ENCODE measurements at places on chromosomes 5 and 9.

- DNase-seq = no peak
These were observed 345.7 kb upstream of the PCSK5 start for GRCh38 chr9:75544815-75545214.

DNA sequence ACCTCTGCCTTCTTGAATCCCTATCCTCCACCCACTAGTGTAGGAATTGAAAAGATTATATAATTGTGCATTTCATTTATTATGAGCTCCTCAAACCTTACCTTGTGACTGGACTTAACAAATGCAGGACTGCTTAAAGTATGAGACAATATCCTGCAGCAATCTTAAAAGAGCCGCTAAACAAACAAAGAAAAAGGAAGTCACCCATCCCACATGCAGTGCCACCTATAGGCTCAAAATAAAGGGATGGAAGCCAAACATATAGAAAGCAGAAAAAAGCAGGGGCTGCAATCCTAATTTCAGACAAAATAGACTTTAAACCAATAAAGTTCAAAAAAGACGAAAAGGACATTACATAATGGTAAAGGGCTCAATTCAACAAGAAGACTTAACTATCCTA is 8.7 kb downstream of the PCAT7 start:
- DNase-seq = no peak

DNA sequence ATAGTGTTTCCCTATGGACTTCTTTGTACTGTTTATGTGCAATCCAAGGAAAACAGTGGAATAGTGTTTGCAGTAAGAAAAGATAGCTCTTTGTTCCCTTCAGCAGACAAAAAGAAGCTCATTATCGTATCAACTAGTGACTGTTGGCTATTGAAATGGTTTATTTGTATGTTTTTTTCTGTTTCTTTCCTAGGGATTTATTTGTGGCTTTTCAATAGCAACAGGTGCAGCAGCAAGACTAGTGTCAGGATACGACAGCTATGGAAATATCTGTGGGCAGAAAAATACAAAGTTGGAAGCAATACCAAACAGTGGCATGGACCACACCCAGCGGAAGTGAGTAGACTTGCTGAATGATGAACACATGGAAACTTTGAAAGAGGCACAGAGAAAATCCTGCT is 65.1 kb downstream of the SLC44A1 start:
- DNase-seq = no peak

DNA sequence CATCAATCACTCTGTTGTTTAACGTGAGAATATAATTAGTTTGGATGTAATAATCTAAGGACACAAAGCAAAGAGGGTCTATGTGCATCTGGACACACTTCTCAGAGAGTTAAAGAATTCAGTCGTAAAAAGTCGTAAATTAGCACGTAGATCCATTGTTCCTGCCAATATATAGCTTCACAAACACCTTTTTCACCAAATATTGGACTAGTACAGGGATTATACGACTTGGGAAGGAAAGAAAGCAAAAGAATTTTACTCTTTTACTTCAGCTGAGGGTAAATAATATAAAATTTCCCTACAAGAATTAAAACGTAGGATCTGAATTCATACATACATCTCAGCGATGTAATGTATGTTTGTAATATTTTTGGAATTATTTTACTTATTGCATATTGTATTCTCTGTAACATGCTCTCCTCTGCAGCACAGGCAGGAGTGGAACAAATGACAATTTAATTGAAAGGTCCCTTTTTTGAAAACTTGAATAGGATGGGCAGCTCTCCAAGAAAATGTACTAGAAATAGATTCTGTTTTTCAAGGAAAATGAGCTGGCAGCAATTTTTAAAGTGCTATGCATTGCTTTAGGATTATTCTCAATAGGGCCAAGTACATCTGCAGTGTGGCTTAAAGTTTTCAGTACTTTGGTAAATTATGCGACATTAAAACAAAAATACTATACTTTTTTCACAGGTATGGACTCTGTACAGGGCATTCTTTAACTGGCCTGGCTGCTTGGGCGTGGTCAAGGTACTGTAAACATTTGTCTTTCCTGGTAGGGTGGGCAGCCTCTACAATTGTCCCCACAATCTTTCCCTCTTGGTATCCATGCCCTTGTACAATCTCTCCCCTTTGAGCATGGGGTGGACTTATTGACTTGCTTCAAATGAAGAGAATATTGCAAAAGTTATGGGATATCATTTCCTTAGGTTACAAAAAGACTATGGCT is 39.7 kb upstream of the HSD17B4 start:
- DNase-seq = no peak

GRCh38 chr5:113140837-113141671 is 164.5 kb downstream of the DCP2 start:
- DNase-seq = no peak

- DNase-seq = no peak
These were observed 661 bp downstream of the PDCL start for GRCh38 chr9:122827761-122828093.

GRCh38 chr9:70805949-70806348 is 315.5 kb downstream of the TRPM3 start:
- no peak for DNase-seq

- DNase-seq = no peak
These were observed 8.7 kb downstream of the HMGCS1 start for GRCh38 chr5:43304525-43304924.

DNA sequence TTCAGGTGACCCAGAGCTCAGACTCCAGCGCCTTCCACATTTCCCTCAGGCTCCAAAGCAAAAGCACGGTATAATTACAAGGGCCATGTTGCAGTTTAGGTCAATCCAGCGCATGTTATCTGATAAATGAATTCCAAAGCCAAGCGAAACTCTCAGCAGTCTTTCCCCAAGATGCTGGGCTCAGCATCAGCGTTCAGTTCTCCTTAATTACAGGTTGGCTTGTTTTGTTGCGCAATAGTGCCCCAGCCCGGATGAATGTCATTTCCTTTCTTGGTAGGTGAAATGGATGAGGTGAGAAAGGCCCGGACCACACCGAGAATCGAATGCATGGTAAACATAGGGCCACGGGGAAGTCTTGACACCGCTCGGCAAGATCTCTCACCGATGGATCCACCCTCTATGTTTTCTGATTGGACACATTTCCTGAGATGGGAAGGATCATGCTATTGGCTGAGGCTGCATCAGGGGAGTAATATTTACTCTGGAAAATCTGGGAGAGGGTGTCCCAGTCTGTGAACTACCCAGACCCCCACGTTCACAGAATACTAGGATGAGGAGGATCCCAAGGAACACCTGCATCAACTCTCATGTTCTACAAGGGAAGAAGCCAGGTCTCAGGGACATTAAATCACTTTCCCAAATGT is 221.2 kb upstream of the ANKRD55 start:
- DNase-seq = no peak

- no peak for DNase-seq
These were observed 2186.5 kb upstream of the ACO1 start for GRCh38 chr9:30197954-30198353.

- no peak for DNase-seq
These were observed 1143.8 kb upstream of the DMAC1 start for GRCh38 chr9:8943392-8943791.

GRCh38 chr5:179142434-179143198 is 82.4 kb downstream of the ZNF354C start:
- DNase-seq = no peak

- no peak for DNase-seq
These were observed 197.0 kb downstream of the ADCY2 start for GRCh38 chr5:7592910-7593309.

- DNase-seq = no peak
These were observed 12.9 kb upstream of the EEIG1 start for GRCh38 chr9:127993721-127994120.

DNA sequence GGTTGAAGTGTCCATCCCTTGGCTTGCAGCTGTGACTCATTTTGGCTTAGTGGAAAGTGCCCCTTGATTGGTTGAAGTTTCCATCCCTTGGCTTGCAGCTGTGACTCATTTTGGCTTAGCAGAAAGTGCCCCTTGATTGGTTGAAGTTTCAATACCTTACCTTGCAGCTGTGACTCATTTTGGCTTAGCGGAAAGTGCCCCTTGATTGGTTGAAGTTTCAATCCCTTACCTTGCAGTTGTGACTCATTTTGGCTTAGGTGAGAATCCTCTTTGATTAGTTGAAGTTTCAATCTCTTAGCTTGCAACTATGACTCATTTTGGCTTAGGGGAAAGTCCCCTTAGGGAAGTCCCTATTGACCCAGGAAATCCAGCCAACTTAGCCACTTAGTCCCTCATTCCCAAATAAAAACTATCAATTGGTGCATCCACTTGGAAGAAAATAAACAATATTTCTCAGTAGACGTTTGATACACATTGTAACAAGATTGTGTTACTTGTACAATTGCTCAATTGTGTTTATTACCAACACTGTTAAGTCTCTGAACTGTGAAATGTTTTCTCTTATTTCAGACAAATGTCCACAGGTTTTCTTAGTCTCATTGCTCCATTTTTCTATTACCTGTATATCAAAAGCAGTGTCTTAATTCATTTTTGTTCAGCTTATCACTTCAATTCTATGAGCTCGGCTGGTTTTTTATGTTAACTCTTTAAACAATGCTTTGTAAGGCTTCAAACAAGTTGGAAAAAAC is 2308.8 kb upstream of the ACO1 start:
- DNase-seq = no peak

DNA sequence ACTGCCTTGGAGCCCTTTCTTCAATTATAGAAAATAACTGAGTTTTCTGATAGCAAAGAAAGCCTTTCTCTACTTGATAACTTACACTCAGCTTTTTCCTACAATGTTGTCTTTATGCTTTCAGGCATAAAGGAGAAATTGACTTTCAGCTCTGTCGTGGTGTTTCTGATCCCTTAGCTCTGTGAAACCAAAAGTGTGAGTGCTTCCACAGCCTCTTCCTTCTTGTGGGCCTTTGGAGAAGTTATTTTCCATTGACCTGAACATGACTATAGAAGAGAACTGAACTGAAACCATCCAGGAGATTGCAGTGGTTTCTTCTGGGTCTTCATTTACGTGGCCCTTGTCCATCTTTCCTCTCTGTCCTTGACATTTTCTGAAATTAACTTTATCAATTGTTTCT is 59.5 kb upstream of the EQTN start:
- DNase-seq = no peak

GRCh38 chr9:82475584-82476301 is 487.2 kb downstream of the SPATA31D1 start:
- DNase-seq = no peak

GRCh38 chr5:96219580-96220281 is 213.3 kb downstream of the PCSK1 start:
- no peak for DNase-seq

GRCh38 chr5:76583163-76584047 is 39.8 kb downstream of the F2RL2 start:
- no peak for DNase-seq

GRCh38 chr5:139150367-139150999 is 47.7 kb downstream of the SIL1 start:
- DNase-seq = no peak
